H9 (cell line): ENCODE measurements at places on chromosomes 5 and 9.

DNA sequence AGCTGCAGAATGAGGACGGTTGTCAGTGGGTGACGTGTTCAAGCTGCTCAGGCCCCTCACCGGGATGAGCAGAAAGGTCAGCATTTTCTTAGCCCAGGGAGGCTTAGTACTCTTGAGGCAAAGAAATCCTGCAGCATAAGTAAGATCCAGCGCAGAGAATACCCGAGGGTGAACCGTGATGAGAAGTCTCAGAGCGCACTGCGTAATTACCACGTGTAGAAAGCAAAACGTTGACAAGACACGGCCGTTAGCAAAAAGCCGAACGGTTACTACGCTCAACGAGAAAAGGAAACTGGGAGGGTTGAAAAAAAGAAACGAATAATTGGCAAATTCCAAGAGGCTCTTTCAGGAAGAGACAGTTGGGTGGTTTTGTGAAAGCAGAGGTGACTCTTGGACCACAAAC, 104.0 kb downstream of the COL23A1 start:
- DNase-seq = no peak

DNA sequence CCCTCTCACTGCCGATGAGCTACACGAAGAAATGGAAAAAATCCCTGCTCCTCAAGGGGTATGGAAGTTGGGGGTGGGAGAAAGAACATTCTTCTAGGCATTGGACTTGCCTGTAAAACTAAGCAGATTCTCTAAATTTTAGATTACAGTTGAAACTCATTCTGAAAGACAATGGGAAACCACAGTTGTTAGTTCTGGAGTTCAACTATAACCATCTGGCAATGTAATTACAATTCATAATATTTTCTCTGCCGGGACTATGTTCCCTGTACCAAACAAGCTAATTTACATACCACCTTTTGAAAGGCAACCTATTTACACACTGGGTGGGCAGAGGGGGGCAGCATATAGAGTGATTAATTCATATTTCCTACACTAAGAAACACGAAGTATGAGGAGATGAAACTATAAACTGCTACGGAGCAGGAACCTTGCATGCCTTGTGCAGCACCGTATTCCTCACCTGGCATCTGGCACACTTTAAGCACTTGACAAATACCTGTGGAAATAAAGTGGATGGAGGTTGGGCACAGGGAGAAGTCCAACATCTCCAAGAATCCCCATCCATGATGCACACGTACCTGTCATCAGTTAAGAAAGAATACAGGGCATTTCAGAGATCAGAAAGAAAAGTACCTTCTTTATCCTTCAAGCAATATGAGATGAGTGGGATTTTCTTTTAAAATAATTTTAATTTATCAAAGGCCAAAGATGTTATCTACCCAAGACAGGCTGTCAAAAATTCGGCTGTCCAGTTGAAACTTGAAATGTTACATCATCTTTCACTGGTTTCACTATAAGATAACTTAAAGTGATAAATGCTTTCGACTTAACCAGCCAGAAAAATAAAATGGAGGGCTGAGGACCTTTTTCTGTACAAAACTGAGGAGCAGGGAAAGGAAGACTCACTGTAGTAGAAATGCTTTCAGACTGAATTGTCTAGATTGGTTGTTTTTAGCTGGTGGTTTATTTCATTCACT, 54.2 kb downstream of the SSBP2 start:
- no peak for DNase-seq

DNA sequence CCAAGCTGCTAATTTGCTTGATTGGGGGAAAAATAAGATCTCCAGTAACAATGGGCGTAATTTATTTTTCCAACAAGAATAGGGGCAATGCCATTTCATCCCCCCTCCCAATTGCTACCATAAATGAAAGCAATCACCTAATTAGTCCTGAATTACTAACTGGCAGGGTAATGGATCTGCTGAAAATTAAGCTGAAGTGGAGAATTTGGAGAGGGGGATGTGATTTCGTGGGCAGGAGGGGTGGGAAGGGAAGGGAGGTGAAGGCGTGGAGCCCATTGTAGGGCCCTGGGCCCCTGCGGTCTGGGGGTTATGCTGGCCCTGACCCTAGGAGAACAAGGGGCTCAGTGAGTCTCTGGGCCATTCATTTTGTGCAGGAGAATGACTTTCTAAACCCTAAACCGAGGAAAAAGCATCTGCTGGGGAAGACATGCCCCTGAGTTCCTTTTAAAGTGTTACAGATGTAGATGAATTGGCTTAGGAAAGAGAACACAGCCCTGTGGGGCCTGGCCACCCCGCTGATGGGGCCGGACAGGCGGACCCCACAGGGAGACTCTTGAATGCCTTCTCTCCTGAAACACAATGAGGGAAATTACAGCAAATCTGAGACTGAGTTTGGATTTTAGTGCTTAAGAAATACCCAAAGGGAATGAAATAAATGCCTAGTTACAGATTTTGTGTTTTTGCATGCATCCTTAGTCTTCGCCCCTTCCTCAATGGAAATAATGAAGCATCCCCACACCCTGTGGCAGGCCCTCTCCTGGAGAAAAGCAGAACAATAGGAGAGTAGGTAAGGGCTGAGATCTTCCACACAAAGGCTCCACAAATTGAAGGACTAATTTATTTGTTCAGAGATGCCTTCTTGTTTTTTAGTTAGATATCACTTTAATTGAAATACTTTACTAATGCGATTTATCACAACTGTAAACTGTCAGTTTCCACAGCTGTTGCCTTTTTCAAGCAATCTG, 143.2 kb downstream of the PSAT1 start:
- no peak for DNase-seq

GRCh38 chr5:67196537-67197059, at the start of gene CD180:
TSS of gene CD180 (minus strand) at chr5:67196799. CDS start at chr5:67196641, 158 bp downstream.
- DNase-seq = no peak

GRCh38 chr5:174723979-174724483, 351 bp upstream of the MSX2 start:
- DNase-seq = peak; percentile 42

DNA sequence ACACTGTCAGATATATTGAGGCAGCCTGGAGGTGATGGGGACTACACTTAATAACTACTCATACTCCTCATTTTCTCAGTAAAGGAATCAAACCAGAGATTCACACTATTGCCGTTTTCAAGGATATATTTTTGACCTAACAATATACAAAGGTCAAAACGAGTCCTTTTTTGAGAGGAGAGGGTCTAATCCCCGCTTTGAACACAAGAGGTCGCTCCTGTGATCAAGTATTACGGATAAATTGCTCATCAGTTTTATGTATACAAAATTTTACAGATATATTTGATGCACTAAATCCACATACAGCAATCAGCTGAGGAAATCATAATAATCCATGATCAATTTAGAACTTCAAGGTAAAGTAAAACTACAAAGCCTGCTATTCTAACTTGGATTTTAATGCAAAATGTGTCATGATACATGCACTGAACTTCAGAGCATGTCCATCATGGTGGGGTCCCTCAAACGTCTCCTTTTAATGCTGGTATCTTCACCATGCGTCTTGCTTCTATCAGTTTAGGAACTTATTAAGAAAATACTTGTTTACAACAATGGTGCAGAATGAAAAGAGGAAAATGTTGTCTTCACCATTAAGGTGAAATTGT, 2.5 kb upstream of the ISL1 start:
- DNase-seq = no peak

DNA sequence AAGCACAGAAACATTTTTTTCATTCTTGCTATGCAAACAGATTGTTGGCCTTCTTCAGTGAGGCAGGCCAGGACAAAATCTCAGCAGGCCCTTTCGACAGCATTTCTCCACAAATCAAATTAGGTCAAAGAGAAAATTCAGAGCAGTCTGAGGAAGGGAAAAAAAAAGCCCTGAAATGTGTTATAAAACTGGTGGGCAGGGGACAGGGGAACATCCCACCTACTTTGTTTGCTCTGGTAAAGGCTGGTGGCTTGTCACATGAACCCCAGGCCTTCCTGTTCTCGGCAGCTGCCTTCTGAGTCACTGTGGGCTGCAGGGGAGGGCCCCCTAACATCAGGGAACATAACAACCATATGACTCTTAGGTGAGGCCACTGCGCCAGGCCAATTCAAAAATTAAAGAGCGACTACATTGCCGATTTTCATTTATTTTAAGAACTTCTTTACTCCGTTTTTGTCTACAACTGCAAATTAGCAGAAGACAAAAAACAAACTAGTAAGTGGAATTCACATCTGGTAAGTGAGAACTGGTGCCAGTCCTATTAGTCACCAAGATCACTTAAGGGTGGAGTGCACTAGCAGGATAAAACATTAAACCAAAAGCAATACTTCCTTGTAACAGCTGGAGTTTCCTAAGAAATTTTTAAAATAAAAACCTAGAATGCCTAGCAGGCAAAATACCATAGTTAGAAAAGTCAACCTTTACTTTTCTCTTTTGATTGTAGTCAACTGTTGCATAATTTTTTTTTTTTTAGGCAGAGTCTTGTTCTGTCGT, 46.2 kb upstream of the DENND4C start:
- DNase-seq = peak; percentile 61

DNA sequence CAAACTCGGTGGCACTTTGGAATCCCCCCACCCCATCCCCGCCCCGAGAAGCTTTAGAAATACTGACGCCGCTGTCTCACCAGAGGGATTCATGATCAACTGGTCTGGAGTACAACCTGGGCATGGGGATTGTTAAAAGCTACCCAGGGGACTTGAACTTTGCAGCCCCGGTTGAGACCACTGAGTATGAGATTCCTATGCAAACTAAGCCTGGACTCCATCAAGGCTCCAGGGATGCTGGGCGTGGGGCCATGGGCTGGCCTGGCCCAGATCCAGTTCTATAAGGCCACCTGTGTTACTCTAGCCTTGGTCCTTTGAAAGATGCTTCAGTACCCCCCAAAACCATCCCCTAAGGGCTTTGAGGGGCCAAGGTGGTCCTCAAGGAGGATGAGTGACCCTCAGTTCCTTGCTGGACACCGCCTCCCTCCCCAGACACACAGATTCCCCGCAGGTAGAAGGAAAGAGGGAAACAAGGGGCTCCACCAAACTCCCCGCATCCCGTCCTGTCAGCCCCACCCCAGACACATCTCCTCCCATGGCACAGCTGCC, 68.5 kb downstream of the MRPL36 start:
- peak; percentile 12 for DNase-seq
